ENCODE measurements at places on chromosomes 5 and 9. TPM values are rescaled to one million over a fixed set of nuclear protein-coding genes. Genes with fewer than 3 reads are reported as not detected.

Gene EFNA5
- total RNA-seq, result 45.6 TPM

Gene ACTBL2
- not detected for total RNA-seq

Gene SPATA6L
- total RNA-seq, result 14.3 TPM

Gene BRIX1
- total RNA-seq, result 13.6 TPM

Gene BTNL3
- total RNA-seq, result not detected
